ENCODE measurements at places on chromosomes 16 and 17.

GRCh38 chr17:42578282-42578869 lies 847 bp upstream of the PSMC3IP start:
- DNase-seq: peak; percentile 84

- DNase-seq: no peak
Measured at GRCh38 chr16:54289242-54289944, 2.8 kb upstream of the IRX3 start.

- DNase-seq: no peak
Measured at GRCh38 chr16:84687715-84688114, 12.1 kb upstream of the USP10 start.

DNA sequence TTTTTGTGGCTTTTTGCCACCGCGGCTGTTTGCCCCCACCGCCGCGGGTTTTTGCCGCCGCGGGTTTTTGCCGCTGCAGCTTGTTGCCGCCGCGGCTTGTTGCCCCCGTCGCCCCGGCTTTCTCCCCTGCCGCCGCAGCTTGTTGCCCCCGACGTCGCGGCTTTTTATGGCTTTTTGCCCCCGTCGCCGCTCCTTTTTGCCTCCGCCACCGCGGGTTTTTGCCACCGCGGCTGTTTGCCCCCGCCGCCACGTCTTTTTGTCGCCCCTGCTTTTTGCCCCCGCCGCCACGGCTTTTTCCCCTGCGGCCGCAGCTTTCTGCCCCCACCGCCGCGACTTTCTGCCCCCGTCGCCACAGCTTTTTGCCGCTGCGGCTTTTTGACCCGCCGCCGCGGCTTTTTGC lies 149.5 kb downstream of the KCNJ18 start:
- no peak for DNase-seq

- no peak for DNase-seq
Measured at GRCh38 chr17:50508573-50509460, 578 bp downstream of the MYCBPAP start.

DNA sequence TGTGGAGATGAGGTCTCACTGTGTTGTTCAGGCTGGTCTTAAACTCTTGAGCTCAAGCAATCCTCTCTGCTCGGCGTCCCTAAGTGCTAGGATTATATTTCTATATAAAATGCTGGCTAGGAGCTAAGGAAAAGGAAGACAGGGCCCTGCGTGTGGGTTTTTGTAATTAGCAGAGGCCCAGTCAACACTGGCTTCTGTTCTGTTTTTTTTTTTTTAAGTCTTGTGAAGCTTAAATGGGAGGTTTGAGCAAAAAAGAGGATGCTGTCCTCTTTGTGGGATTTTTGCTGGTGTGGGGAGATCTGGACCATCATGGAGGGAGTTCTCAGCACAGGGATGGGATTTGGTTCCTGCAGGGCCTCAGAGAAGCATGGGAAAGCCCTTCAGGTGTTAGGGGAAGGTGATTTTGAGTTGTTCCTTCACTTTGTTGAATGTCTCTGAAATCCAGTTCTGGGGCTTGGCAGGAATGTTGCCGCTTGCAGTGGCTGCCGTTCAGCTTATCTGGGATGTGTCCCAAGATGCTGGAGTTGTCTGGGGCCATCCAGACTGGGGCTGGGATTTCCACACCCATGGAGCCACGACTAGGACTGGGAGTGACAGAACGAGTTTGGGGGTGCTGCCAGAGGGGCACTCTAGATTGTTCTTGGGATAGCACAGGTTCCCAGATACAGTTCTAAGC lies 4.2 kb downstream of the PYCARD start:
- DNase-seq: no peak

DNA sequence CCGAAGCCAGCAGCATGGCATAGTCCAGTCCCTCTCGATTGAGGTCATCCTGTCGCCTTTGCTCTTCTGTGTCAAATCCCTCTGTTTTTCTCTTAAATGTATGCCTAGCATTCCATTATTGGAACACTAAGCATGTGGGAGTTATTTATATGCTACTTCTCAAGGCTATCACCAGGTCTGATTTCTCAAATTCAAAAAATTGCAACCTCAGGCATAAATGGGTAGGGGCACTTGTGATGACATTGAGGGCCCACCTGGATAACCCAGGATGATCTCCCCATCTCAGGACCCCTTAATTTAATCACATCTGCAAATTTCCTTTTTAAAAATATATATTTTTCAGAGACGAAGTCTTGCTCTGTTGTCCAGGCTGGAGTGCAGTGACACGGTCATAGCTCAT lies 95.7 kb downstream of the BMERB1 start:
- DNase-seq: no peak

- DNase-seq: no peak
Measured at GRCh38 chr16:53770641-53771040, 66.7 kb downstream of the FTO start.

DNA sequence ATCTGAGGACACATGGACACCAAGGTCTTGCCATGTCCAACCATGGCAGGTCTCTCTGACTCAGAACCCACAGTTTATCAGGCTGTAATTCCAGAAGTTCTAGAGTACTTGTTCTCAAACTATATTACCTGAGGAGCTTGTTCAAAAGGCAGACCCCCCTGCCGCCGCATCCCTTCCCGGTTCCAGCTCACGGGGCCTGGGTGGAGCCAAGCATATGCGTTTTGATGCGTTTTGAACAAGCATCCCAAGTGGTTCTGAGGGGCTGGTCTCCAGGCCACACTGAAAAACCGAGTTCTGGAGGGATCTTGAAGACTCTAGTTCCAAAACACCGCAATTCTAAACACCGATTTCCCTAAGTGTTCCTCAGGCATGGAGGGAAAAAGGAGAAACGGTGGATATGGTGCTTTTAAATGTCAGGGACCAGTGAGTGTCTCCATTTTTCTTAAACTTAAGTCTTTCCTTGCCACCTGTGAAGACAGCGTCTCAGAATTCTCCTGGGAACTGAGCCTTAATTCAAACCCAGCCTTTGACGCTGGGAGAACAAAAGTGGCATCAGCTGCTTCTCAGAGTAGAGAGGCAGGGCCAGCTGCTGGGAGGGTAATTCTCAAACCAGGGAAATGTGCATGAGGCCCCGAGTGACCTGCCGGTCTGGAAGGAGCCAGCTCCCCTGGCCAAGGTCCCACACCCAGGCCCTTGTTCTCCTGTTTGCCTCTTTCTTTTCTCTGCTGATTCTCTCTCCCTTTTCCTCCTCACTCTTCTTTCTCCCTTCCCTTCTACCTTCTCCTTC lies 84.4 kb upstream of the PLCG2 start:
- no peak for DNase-seq

- no peak for DNase-seq
Measured at GRCh38 chr16:65964752-65965151, 401.7 kb upstream of the CDH5 start.

GRCh38 chr17:7258731-7259554 lies 3.3 kb downstream of the CLDN7 start:
- no peak for DNase-seq

DNA sequence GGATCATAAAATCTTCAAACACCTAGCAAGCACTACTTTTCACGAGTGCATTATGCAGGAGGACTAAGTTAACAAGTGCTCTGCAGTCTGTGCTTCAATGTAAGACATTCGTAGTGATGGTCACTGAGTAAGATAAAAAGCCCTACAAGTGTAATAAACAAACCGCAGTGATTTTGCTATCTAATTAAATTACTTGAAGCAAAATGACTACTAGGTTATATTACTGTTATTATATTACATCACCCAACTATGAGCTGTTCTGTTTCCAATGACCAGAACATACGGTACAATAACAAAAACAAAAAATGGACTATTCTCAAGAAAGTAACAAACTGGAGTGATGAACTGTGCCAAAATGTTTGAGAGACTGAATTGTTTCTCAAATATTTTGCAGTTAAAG lies 11.2 kb downstream of the KLHL10 start:
- DNase-seq: no peak

- DNase-seq: peak; percentile 70
Measured at GRCh38 chr17:64240741-64241347, 22.2 kb downstream of the TEX2 start.

- no peak for DNase-seq
Measured at GRCh38 chr16:75019007-75019406, 20.2 kb downstream of the ZNRF1 start.

DNA sequence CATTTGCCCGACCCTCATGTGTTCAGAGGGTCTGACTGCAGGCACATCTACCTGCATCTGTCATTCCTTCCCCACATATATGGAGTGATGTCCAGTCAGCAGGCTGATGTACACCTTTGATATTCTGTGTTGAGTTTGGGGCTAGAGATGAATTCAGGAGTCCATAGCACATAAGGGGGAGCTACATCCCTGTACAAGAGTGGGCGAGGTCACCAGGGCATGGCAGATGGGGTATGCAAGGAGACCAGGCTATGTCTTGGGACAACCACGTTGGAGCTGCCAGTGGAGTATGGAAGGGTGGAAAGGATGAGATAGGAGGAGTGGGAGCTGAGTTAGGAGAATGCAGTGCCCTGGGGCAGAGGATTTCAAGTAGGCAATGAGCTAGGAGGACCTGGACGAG lies 15.0 kb downstream of the SMPD3 start:
- no peak for DNase-seq

DNA sequence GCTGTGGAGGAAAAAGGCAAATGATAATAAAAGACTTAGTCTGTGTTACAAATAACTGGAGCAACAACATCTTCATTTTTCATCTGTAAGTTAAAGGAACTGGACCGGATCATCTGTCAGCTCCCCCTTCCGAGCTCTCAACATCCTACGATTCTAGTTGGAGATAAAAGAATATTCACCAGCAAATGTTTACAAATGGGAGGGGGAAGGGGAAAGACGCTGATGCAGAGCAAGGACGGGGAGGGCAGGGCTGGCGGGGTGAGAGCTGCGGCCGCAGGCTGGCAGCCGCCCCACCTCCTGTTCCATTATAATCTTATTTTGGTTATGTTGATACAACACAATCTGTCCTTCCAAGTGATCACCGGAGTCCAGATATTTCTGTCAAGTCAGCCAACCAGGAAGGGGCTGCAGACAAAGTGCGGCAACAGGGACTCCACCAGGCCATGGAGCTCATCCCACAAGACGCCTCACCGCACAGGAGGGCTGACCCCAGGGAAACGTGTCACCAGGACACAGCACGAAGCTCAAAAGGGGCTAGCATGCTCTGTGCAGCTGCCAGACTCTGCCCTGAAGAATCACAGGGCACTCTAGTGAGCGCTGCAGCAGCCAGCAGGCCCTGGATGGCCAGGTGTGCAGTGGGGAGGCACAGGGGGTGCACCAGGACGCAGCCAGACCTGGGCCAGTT lies 19.7 kb downstream of the FBXO31 start:
- DNase-seq: no peak

DNA sequence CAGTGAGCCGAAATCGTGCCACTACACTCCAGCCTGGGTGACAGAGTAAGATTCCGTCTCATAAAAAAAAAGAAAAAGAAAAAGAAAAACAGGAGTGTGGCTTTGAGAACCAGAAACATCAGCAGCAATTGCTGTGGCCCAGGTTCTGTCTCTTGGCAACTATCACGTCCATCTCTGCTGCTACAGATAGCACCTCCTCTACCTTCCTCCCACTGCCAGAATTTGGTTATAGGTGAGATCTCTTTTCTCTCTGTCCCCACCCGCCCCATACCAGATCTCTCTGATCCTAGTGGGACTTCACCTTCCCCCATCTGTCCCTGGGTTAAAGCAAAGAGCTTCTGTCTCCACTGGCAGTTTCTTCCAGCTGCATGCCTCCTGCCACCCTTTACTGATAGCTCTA lies 3.1 kb downstream of the TLCD2 start:
- no peak for DNase-seq

DNA sequence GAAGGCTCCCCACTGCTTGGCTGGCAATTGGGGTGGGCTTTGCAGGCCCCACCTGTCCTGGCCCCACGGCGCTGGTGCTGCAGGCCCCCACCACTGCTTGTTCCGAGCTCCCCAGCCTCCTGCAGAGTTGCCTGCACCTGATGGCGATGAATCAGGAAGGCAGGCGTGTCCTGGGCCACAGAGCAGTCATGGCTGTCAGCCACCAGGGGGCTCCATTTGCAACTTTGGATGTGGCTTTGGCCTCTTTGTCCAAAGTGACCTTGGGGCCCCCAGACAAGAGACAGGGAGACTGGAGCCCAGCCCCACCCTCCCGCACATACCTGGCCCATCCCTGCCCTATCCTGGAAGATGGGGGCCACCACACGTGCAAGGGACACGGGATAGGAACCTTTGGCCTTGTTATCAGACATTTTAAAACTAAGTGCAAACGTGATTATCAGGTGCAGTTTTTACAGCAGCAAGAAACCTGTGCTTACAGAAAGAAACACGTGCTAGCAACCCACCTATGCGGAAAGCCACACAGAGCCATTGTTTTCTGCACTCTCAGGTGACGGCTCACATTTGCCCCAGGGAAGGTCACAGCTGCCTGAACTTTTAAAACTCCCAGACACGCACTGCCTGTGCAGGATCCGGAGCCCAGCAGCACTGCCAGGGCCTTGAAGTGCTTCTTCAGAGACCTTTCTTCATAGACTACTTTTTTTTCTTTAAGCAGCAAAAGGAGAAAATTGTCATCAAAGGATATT lies at the start of gene DNASE1:
Gene DNASE1 (plus strand): TSS at position 443 of the 743 bp plus-strand sequence. CDS start 683 bp downstream, outside the sequence.
- DNase-seq: peak; percentile 75

- no peak for DNase-seq
Measured at GRCh38 chr17:30567231-30568116, 90.3 kb downstream of the GOSR1 start.

- DNase-seq: no peak
Measured at GRCh38 chr17:13074026-13074425, 56.2 kb upstream of the ELAC2 start.

- no peak for DNase-seq
Measured at GRCh38 chr17:73713136-73713535, 68.9 kb upstream of the SDK2 start.

DNA sequence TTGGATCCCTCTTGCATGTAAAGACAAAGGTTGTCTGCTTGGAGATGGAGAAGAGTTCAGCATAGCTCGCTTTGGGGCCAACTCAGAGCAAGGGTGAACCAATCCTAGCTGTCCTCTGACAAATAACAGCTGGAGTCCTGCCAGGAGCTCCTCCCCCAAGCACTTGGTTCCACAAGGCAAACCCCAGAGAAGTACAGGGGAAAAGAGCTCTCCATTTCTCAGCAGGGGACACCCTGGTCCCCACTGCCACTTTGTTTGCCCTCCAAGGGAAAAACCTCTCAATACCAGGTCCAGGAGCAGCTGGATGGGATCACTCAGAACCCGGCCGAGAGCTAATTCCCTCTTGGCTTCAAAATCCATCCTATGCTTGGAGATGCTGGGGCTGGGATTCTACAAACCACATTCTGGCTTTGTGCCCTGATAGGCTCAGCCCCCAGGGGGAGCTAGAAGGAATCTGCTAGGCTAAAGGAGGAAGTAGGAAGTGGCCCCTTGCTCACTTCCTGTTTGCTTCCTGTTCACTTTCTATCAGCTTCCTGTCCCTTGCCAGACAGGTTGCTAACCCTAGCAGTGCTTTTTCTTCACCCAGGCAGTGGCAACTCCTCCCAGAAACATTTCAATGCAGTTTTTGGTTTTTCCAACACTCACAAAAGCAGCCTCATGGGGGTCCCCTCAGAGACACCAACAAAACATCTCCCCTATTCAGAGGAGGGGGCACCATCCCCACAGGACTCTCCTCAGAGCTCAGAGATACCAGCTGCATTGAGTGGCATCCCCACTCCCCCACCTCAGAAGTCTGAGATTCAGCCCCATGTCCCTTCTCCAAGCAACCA lies 30.7 kb downstream of the CDRT4 start:
- DNase-seq: peak; percentile 76

- no peak for DNase-seq
Measured at GRCh38 chr17:8357910-8358309, 18.3 kb downstream of the ODF4 start.

- DNase-seq: no peak
Measured at GRCh38 chr17:57518587-57519581, 226.2 kb downstream of the CCDC182 start.

Measured in sciatic nerve (tissue), 2 donors.